ENCODE measurements at places on chromosomes 5 and 9.
A peak's percentile ranks its signal among the peaks of the same experiment; 100 is the strongest.

DNA sequence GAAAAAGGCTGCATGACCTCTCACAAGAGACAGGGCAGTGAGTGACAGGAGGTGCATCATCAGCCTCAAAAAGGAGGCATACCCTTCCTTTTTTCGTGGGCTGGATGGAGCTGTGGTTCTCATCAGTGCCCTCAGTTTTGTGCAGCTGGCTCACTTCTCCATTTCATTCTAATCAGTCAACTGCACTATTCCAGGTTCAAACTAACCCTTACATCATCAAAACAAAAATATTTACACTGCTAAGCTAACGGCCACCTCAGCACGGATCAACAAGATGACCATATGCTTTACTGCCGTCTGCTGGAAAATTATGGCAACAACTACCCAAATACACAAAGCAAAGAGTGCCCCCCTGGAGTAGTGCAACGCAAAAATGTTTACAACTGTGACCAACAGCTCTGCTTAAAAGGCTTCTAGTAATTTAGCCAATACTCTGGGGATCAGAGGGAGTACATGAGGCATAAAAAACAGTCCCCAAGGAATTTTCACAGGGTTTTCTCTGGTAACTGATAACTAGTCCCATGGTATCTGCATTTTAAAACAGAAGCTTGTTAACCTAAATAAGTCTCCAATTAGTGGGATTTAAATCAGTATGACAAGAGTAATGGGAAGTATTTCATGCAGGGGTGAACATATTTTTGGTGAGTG, 10.8 kb downstream of the KCNV2 start:
- no peak for DNase-seq

DNA sequence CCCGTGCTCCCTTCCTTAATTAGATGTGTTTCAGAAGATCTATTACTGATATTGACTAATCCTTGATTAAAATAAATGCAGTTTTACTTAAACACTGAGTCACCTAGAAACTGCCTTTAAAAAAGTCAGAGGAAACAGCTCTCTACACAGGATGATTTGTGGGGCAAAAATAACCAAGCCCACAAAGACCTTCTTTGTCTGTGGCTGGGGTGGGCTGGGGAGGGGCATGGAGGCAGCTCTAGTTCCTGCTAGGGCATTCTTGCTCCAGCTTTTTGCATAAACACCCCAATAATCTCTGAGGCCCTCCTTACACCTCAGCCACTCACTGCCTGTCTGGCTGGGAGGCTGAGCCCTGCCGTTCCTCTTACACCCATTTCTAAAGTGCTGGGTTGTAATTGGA, 227.6 kb upstream of the DAP start:
- DNase-seq, result no peak

GRCh38 chr5:111159845-111160244, 64.3 kb upstream of the CAMK4 start:
- no peak for DNase-seq

GRCh38 chr5:141715346-141715905, 33.4 kb upstream of the ARAP3 start:
- DNase-seq, result no peak

GRCh38 chr5:1502046-1502736, 21.6 kb downstream of the LPCAT1 start:
- DNase-seq, result peak; percentile 33

DNA sequence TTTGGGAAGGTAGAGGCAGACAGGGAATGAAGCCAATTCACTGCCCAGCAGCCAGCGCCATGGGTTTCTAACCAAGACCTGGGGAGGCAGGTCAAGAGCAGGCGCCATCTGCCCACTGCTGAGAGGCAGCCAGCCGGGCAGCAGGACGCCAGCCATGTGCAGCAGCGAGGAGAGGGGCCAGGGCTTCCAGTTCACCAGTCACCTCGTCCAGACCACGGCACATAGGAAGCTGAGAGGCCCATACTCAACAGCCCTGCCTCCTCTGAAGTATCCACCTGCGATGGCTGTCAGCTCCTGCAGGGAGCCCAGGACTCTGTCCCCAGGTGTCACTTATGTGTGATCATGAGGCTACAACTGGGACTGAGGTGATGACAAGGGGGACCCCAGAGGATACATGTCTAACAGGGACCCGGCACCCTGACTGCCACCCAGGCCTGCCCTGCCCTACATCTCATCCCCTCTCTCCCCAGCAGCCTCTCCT, 30.1 kb downstream of the IPPK start:
- no peak for DNase-seq

GRCh38 chr5:98913911-98914310, 14.9 kb downstream of the CHD1 start:
- no peak for DNase-seq

Measured in CD4-positive, alpha-beta T cell treated with Interleukin-4 for 4 hours (primary cell).